ENCODE measurements at places on chromosomes 2 and 18.

DNA sequence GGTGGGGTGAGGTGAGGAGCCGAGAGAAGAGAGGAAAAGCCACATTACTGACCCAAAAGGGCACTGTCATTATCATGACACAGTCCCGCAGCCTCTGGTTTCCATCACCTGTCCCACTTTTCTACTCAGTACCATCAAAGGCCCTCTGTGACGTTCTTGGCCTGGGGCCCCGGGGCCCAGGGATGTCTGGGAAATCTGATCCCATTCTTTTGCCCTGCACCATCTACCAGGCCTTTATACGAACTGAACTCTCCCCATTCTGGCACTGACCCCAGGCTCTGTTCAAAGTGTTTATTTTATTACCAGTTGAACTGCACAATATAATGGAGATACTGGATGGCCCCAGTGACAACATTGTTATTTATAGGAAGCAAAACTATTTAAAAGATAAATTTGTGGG, 89.1 kb downstream of the COL6A3 start:
- DNase-seq: no peak

DNA sequence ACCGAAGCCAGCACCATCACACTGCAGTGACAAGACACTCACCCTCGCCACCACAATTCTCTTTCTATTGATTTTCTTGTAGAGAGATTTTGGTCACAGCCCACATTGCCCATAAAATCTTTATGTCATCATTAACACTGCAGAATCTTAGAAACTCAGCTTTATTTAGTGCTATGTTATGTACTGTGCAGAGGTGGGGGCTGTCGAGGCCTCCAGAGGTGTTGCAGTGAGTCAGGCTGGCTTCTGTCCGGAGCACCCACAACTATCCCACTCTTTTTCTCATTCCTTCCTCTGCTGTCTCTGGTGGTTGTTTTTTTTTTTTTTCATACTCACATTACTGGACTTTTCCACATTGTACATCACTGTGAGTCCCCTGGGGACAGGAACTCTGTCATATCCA, 677.4 kb upstream of the HS6ST1 start:
- DNase-seq: no peak

DNA sequence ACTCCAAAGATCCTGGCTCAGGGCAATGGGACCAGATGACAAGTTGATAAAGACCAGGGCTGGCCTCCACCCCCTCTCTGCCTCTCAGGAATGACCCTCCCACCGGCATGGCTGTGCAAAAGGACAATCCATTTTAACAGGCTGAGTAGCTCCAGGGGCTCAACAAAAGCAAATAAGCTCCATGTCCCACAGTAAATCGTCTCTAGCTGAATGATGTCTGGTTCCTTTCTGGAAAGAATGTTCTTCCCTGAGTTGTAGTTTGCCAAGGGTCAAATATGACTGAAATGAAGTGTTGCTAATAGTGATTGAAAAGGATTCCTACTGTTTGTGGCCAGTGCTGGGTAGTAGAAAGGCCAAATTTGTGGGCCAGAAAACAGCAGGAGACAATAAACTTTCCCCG, 434.4 kb upstream of the ETAA1 start:
- DNase-seq: no peak

- no peak for DNase-seq
These were observed 240.5 kb downstream of the RDH14 start for GRCh38 chr2:18319987-18320386.

GRCh38 chr18:424071-424661, 76.3 kb downstream of the COLEC12 start:
- DNase-seq: no peak

Measured in stimulated activated naive CD8-positive, alpha-beta T cell treated with anti-CD3 and anti-CD28 coated beads, Interleukin-15, Interleukin-2, amounts not matched to agents 100 U/mL and 50 U/mL, for 24 hours (primary cell).